ENCODE measurements at places on chromosomes 2 and 18.

DNA sequence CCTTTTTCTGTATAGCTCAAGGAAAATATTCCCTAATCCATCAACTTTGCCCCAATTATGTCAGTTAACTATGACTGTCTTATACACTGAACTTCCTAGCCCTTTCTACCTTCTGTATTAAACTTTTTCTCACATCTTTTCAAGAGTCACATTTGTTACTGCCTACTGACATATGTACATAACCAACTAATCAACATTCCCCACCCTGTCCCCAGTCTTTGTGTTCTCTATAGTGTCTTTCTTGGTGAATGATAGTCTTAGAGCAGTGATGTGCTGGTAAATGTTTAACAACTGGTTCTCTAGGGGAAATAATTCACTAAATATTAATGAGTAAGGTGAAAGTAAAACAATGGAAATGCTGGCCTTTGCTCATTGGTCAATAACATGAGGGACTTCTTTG lies 61.6 kb upstream of the PIK3C3 start:
- no peak for DNase-seq

GRCh38 chr2:80166483-80167171 lies 137.9 kb downstream of the LRRTM1 start:
- no peak for DNase-seq

DNA sequence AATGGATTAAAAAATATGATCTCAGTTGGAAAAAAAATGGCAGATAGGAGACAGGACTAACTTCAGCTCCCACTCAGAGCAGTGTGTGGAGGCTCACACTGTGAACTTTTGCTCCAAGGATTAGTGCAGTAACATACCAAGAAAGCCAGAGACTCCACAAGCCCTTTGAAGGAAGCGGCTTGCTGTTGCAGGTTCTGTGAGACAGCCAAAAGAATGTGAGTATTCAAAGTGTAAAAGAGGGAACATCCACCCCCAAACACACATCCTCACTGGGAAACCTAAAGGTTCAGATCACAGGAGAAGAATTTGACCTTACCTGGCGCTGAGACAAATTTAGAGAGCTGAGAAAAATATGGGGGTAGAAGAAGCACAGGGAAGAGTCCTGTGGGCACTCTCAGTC lies 77.5 kb downstream of the FAM171B start:
- DNase-seq: no peak

- no peak for DNase-seq
These were observed 359.5 kb downstream of the ZNF521 start for GRCh38 chr18:24992491-24992890.

- no peak for DNase-seq
These were observed 39.8 kb downstream of the IWS1 start for GRCh38 chr2:127486247-127487058.

- no peak for DNase-seq
These were observed 62.2 kb downstream of the RPL37A start for GRCh38 chr2:216560838-216561270.

DNA sequence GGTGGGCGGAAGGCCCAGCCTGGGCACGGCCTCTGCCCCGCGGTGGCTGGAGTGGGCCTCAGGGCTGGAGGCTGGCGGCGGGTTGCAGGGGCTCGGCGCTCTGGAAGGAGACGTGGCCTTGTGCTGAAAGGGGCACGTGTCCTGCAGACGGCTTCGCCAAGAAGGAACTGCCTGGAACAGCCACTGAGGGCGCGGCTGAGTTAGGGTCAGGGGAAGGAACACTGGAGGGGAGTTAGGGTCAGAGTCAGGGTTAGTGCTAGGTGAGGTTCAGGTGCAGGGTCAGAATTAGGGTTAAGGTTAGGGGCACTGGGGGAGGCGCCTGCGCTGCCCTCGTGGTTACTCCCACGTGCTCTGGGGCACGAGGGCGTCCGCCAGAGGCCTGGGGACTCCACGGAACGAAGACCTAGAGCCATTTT lies 933 bp upstream of the ADNP2 start:
- no peak for DNase-seq

DNA sequence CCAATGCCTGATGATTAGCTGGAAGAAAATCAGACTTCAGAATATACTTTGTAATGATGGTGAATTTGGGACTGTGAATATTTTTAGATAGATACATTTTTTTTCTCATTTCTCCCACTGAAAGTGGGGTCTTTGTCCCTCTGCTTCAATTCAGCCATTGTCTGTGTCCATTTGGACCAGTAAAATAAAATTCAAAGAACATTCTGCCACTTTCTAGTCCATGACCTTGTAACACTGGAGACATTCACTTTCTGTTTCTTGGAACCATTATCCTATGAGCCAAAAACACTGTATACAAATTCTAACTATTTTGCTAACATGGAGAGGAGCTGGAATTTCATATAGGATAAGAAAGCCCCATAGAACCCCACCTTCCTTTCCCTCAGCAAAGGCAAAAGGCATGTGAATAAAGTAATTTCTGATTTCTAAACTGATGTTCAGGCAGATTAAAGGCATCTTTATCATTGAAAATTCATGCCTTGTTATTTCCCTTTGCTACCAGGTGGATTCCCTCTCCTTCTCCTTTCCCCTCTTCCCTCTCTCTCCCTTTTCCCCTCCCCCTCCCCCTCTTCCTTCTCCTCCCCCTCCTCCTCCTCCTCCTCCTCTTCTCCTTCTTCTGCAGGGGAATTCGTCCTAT lies 2010.4 kb upstream of the LRRTM1 start:
- no peak for DNase-seq

DNA sequence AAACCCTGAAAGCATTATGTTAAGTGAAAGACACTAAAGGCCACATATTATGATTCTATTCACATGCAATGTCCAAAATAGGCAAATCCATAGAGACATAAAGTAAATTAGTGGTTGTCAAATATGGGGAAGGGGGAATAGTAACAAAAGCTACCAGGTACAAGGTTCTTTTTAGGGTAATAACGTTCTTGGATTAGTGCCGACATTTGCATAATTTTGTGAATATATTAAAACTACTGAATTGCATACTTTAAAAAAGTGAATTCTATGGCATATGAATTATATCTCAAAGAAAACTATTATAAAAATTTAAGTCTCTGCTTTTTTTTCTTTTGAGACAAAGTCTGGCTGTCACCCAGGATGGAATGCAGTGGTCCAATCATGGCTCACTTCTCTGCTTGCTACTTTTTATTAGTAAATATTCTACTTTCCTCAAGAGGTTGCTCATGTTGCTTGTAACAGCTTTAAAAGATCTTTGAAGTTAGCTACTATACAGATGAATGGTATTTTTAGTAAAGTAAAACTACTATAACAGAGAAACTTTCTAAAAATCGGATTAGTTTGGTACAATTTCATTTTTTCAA lies 2.5 kb downstream of the SESTD1 start:
- no peak for DNase-seq

GRCh38 chr18:3867864-3868311 lies 417.9 kb downstream of the TGIF1 start:
- no peak for DNase-seq

- no peak for DNase-seq
These were observed 31.1 kb upstream of the FAM237A start for GRCh38 chr2:206611191-206611590.

- DNase-seq: no peak
These were observed 1.7 kb upstream of the MLPH start for GRCh38 chr2:237485304-237485703.

- DNase-seq: no peak
These were observed 6.4 kb downstream of the SALL3 start for GRCh38 chr18:78986018-78986481.

DNA sequence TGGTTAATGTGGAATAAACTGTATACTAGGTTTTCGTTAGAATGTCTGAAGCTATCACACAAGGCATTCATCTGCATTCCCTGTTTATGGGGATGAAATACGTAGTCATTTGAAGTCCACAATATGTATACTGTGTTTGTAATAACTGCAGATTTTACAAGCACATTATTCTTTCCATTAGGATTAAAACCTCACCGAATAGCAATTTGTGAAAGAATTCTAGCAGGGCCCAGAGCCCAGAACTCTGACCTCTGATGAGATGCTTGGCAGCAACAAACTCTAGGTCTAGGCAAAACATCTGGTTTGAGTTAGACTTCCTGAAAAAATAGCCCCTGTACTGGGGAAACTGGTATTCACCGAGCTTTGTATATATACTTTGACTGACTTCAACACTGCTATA lies 158.2 kb downstream of the SRBD1 start:
- peak; percentile 9 for DNase-seq

DNA sequence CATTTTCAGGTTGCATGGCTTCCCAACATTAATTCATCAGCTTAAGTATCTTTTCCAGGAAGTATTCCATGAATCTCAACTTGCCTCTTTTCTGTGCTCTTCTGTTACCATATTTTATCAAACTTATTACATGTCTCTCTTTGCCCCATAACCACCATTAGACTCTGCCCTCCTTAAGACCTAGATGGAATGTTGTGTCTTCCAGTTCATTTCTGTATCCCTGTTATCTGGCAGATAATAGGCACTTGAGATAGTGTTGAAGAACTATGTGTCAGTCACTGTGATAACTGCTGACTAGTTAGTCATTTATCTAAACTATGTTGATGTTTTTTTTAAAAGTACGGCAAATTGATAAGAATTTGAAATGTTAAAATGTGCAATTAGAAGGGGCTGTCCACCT lies 41.8 kb downstream of the GLS start:
- no peak for DNase-seq

DNA sequence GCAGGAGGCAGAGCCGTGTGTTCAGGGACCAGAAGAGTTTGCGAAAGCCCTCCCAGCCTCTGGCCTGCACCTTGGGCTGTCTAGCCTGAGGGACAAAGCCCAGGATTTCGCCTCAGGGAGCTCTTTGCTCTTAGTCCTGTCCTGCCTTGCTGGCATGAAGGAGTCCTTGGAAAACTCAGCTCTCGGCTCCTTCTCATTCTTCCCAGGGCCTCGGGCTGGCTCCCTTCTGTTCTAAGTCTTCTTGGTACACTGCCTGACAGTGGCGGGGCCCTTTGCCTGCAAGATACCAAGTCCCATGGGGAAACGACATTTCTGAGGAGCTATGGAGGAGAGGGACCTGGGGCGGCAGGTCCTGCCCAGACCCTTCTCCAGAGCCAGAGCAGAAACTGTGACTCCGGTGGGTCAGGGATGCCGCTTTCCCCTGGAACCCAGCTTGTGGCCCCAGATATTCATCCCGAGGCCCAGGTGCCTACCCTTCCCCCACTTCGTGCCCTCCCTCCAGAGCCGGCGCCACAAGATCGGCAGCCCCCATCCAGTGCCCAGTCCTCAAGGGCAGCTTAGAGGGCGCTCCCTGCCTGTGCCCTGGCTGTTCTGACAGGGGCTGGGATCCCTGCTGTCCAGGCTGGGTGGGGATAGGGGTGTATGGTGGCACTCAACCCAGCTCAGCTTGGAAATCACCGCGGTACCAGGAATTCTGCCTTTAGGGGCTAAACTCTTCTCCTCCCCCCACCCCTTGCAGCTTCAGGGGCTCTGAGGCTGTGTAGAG lies 5.5 kb upstream of the CYP26B1 start:
- no peak for DNase-seq

DNA sequence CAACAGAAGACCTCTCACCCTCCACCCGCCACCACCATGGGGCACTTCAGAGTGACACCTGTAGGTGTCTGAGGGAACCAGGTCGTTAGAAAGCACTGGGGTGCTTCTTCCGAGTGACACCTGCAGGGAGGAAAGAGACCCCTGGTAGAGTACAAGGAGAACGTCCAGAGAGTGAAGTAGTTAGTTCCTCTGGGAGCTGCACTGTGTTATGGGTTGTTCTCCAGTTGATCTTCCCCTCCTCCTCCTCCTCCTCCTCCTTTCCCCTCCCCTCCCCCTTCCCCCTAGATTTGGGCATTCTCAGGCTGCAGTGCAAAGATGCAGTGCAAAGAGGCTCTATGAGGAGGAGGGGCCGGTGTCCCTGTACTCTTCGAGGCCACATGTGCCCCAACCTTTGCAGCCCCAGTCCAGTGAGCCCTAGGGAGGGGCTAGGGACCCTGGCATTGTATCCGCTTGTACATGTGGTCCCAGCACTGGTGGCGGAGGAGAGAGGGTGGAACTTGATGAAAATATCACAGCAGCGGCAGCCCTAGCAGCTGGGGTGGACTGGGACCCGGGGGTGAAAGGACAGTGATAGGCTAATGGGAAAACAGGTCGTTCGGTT lies 850 bp downstream of the DNAJB2 start:
- DNase-seq: no peak

GRCh38 chr2:236133410-236134012 lies 34.7 kb downstream of the GBX2 start:
- no peak for DNase-seq

- no peak for DNase-seq
These were observed 831.9 kb upstream of the CDH2 start for GRCh38 chr18:29008809-29009208.

- DNase-seq: peak; percentile 18
These were observed 947 bp downstream of the ITSN2 start for GRCh38 chr2:24359129-24360049.

- DNase-seq: no peak
These were observed 29.7 kb downstream of the C2orf42 start for GRCh38 chr2:70161069-70161534.

GRCh38 chr2:241894681-241895426 lies 25.3 kb downstream of the RTP5 start:
- no peak for DNase-seq

DNA sequence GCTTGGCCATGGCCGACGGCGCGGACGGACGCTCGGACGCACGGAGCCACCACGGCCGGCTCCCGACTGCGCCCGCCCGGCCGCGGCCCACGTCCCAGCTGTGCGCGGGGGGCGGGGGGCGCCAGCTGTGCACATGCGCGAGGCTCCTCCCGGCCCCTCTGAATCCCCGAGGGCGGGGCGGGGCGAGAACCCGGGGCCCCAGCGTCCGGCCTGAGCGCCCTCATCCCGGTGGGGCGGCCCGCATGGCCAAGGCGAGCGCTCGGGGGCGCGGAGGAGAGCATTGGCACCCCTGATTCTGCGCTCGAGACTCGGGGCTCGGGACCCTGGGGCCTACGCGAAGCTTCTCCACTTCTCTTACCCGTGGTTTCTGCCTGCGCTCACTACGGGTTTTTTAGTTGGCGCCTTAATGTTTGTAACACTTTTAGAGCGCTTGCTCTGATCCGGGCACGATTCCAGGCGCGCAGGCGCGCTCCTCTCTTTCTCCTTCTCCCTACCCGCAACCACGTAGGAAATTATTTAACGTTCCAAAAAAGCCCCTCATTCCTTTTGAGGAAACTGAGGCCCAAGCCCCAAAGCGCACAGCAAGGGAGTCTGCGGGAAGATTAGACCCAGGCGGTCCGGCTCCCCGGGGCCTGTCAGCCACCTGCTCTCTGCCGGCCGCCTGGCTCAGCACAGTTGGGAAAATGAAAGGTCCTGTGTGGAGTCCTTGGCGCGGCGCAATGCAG lies at the start of gene PXDN:
Gene PXDN, minus strand, starts transcription at position 70 of the 725 bp plus-strand sequence. Its CDS starts 60 bp downstream, at position 10.
- peak; percentile 79 for DNase-seq

GRCh38 chr2:240960309-240960970 lies 38.0 kb upstream of the SNED1 start:
- DNase-seq: no peak

DNA sequence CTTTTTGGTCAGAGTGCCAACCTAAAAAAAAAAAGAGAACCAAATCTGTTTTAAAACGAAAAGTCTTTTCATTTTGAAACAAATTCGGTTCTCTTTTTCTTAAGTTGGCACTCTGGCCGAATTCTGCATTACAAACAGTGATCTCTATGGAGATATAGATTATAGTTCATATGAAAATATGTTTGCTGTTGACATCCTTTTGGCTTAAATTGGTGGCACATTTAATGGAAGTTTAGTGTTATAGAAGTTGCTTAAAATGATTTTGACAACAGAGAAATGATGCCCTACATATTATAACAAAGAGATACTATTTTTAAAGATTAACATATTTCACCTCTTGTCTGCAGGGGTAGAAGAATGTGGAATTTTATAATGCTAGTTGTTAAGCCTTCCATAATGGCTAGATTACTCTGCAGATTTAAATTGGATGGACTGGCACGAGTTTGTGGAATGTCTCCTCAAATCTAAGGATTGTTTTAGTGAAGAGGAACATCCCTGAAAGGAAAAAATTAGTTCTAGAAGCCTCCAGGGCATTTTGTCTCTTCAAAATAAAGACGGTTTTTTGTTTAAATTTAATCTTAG lies 222.9 kb upstream of the CDH2 start:
- DNase-seq: no peak

All from hepatic stellate cell (primary cell).